Stimulated activated CD8-positive, alpha-beta memory T cell treated with anti-CD3 and anti-CD28 coated beads, Interleukin-2, amount 100 ng/mL, for 1 hour (primary cell): ENCODE measurements at places on chromosomes 5 and 9.

DNA sequence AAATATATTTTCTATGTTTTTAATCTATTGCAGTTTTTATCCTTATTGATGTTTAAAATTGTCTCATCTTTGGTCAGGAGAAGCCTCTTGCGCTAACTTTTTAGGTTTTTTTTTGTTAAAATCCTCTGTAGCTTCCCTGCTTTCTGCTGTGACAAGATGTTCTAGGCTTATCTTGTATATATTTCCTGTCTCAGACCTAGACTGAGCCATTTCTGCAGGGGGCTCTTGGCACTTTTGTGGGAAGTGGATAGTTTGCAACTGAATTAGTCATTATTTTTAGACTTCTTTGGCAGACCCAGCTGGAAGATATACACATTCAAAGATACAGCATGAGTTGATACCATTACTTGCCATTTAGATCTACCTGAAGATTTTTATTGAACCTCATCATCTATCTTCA, 28.8 kb downstream of the TCERG1 start:
- DNase-seq = no peak

DNA sequence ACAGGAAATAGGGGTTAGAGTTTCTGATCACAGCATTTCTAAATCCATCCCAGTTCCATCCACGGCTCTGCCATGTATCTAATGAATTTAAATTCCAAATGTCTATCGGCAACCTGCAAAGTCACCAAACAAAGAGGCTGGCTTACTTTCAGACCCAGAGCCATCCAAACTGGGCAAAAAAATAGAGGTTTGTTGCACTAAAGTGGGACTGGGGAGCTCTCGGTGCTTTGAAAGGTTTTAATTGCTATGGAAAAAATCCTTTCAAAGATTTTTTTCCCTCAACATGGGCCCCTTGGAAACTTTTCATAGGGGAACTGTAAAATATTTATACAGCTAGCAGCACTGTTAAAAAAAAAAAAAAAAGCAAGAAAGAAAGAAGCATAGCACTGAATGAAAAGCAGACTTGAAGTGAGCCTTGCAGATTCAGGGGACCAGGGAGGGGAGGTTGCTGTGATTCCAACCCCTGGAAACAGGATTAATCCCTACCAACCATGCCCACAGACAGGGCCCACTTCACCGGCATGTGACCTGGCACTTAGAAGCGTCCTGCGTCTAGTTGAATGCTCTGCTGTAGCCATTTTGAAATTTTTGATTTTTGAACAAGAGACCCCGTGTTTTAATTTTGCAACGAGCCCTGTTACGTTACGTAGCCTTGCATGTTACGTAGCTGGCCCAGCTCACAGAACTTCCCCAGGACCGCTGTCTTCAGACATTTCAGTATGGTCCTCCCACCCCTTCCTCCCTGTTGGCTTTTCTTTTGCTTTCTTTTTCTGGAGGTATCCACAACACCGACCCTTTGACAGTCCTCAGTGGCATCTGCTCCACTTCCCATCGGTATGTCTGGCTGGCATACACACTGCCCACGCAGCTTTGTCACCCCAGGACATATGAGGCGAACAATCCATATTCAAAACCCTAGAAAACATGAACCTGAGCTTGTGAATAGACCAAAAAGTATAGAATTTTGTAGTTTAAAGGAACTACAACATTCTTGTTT, 105.3 kb upstream of the NFIB start:
- no peak for DNase-seq

- DNase-seq = no peak
These were observed 330.5 kb upstream of the ZNF462 start for GRCh38 chr9:106532306-106533015.

GRCh38 chr9:123138163-123138562, 104.7 kb downstream of the GPR21 start:
- DNase-seq = no peak

DNA sequence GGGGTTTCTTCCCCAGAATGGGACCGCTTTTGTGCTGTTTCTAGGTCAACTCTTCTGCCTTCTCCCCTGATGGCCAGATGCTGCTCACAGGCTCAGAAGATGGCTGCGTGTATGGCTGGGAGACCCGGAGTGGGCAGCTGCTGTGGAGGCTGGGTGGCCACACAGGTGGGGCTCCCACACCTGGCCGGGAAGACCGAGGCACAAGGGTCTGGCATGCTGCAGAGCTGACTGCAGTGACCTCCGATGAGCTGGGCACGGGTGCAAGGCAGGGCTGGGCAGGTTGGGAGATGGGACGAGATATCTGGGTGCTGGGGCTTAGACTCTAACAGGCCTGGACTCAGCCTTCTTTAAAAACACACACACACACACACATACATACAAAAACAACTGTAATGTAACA, 901 bp downstream of the WDR38 start:
- DNase-seq = no peak

- DNase-seq = no peak
These were observed 60.0 kb downstream of the OLFM1 start for GRCh38 chr9:135147474-135147805.

DNA sequence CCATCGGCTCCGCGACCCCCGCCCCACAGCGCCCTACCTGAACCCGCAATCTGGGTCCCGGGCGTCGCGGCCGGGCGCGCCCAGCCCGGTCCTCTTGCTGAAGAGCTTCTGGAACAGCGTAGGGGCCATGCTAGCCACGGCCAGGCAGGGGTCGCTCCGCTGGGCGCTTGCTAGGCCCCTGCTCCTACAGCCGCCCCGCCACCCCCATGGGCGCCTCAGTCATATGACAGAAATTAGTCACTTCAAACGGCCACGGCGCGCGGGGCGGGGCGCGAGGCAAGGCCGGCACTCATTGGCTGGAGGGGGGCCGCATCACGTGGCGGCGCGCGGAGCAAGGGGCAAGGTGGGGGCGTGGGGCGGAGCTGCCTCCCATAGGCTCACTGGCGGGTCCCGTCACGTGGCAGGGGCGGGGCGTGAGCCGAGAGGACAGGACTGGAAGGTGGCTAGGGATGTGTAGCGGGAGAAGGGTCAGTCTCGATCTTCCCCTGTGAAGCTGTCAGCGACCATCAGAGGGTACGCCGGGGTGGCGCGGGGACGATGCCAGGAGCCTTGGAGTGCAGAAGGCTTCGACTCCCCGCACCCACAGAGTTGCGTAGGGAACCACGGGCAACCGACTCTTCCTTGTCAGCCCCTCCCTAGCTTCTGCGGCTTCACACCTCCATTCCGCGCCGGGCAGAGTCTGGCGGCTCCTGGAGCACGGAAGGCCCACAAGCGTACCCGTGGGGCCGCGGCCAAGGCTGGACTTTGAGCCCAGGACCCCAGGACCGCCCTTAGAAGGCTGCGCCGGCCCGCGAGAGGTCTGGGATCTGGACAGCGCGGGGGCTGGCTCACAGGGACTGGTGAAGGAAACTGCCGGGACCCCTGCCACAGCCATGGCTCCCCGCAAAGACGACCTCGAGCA, at the start of gene FNIP1:
Gene FNIP1 (minus strand): TSS at position 225 of the 901 bp plus-strand sequence. CDS start 96 bp downstream, at position 129.
- peak; percentile 96 for DNase-seq

- DNase-seq = no peak
These were observed at the start of gene IL7R for GRCh38 chr5:35856765-35857351. Gene IL7R, plus strand, starts transcription at chr5:35856891. Its CDS starts 87 bp downstream, at chr5:35856978.

- no peak for DNase-seq
These were observed 206.4 kb downstream of the NXNL2 start for GRCh38 chr9:88741335-88741734.

DNA sequence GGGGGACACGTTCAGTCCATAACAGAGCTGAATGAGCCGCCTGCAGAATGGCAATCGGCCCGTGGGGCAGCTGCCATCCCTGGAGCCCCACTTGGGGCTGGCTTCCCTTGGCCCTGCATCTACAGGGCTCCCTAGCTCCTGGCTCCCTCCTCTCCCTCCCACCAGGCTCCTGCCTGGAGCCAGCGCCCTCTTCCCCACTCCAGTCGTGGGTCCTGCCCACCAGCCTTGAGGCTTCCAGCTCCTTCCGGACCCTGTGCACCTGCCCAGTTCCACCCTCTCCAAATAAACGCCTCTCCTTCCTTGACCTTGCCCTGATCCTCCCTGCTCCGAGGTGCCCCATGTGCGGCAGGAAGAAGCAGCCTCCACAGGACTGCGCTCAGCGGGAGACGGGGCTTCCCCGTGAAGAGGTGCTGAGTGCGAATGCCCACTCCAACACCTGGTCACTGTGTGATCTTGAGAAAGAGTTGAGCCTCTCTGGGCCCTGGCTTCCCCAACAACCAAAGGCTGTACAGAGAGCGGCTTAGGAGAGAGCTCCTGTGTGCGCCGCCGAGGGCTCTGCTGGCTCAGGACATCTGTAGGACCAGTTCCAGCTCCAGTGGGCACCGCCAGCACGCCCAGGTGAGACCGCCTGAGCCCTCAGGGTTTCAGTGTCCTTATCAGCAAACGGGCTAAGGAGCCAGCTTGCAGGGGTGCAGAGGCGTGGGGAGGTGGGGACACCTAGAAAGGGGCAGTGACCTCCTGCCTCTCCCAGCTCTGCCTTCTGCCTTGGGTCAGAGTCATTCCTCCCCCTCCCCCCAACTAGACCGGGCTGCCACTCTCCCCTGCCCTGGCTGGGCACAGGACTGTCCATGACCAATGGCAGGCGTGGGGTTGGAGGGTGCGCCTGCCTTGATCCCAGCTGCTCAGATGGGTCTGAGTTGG, 12.1 kb downstream of the C9orf50 start:
- no peak for DNase-seq

DNA sequence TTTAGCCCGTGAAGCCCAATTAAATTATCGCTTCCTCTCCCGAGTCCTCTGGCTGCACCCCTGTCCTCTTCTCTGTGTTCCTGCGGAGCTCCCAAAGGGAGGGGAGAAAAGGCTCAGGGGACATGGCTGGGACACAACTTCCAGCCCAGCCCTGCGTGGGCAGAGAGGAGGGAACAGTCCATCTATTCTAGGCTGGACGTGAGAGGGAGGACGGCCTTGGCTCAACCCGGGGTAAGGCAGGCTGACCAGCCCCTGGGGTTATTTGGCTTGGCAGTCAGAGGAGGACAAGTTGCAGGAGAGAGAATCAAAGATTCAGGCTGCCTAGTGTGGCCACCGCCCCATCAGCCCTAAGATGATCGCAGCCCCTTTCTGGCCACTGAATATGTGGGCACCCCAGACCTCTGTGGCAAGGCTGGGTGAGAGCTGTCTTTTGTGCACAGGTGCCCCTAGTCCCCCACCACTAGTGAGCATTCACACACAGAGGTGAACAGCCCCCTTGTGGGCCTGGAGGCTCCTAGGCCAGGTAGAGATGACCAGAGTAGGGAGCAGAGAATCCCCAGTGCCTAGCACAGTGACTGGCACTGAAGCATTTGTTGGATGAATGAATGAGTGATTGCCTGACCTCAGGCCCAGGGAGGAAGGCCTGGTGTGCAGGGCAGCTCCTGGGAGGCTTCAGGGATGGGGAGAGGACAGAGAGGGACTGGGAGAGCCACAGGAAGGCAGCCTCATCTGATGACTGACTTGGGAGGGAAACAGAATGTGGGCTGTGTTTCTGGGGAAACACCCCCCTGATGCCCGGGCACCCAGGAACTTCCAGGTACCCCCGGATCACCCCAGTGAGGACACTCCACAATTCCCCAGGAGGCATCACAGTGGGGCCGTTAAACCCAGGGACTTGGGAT, 133.9 kb downstream of the C9orf50 start:
- DNase-seq = no peak

GRCh38 chr9:104747245-104747564, 278 bp upstream of the NIPSNAP3A start:
- no peak for DNase-seq

DNA sequence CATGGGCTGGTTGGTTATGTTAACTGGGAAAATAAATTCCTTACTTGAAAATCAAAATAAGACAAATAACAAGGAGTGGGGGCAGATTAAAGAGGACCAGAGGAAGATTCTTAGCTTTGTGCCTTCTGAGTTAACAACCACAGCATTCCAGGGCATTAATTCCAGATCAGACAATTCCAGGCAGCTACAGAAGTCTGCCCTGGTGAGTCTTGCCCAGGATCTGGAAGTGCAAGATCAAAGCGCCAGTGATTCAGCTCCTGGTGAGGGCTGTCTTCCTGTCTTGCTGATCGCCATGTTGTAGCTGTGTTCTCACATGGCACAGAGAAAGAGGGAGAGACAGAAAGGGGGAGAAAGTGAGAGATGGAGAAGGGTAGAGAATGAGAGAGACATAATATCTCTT, 65.6 kb downstream of the ANXA2R start:
- DNase-seq = no peak

DNA sequence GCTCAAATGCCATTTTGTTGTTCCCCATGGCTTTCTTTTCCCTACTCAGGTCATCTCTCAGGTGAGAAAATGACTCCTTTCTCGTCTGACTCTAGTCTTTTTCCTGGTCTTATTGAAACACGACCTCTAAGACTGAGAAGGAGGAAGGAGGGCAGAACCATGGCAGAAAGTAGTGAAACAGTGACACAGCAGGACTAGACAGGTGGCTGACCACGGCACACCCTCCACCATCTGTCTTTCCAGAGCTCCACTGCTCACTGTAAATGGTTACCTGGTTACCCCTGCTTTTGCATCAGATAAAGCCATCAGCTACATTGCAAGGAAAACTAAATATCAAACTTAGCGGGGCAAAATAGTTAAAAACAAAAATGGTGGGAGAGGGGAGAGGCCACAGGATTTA, 30.9 kb downstream of the NR4A3 start:
- DNase-seq = no peak
